Daoy (cell line): ENCODE measurements at places on chromosomes 12 and 14. TPM values are rescaled to one million over a fixed set of nuclear protein-coding genes. Genes with fewer than 3 reads are reported as not detected.

DNA sequence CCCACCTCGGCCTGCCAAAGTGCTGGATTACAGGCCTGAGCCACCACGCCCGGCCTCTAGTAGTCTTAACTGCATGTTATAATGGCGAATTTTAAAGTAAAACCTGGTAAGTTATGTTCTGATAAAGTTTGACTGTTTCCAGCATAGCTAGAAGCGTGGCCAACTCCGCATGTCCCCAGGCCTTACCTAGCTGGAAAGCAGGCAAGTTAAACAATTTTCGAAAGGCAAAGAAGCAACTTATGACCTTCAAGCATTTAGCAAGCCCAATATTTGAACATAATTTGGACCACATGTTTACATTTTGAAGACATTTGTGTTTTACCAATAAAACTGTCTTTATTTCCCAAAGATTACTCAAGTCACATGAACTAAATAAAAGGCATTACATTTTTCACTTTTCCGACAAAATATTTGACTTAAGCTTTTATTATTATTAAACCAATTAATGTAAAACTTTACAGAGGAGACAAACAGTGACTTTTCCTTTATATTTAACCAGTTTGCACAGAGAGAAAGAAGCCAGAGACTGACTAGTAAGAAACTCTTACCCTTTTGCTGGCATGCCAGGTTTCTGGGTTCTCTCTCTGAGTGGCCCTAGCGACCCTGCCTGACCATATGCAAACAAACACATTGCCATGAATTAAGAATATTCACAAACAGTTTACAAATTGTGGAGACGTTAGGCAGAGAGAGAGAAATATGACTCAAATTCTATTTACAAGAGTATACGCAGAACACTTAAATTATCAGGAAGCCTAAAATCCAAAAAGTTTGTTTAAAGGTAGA lies 106.3 kb downstream of the RIN3 start:
- no peak for DNase-seq

- peak; percentile 45 for DNase-seq
Measured at GRCh38 chr12:101414533-101415119, 7.1 kb upstream of the ARL1 start.

- no peak for DNase-seq
Measured at GRCh38 chr12:48991247-48992050, 7.7 kb downstream of the DDN start.

DNA sequence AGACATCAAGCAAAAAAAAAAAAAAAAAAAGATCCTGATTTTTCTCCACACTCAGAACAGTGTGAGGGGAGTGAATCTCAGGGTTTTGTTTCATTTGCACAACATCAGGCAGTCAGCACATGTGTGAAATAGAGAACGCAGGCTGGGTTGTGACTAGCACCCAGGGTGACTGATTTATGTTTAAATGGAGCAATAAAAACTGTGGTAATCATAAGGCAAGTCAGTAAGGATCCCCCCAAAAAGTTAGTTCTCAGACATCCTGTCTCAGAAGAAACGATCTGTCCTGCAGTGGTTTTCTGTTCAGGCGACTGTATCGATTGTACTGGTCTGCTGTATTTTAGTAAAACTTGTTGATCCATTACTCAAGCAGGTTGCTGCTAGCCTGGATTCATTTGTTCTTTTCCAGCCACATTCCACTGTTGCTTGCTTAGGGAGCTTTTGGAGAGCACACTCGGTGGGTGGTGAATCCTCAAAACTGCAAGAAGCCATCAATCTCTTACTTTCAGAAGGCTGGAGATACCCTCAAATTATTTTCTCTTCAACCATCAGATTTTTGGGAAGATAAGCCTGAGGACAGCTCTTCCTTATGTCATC lies 107.1 kb downstream of the DACT1 start:
- no peak for DNase-seq

DNA sequence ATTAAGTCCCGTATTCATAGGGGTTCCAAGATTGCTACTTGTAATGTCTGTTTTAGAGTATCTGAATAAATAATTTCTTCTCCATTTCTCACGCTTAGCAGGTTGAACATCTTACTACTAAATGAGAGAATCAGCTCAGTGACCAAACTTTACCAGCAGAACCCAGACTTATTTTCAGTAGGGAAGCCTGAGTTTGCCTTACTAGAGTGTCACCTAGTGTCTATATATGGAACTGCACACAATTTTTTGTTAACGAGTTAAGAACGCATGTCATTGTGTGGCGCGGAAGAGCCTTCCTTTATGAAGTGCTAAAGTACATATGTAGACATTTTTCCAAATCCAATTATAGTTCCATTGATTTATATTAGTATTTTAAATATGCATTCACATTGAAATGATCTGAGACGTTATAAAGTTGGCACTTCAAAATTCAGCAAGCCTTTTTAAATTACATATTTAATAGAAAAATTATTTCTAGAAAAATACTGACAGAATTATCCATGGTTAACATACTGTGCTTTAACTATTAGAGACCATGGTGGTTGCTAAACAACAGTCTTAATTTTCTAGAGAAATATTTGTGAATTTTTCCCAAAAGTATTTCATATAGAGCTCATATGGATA lies 88.3 kb downstream of the RPS29 start:
- peak; percentile 62 for DNase-seq

- DNase-seq = peak; percentile 73
Measured at GRCh38 chr12:130041983-130042812, 120.1 kb upstream of the FZD10 start.

GRCh38 chr14:58460772-58461171 lies 33.3 kb downstream of the KIAA0586 start:
- no peak for DNase-seq

DNA sequence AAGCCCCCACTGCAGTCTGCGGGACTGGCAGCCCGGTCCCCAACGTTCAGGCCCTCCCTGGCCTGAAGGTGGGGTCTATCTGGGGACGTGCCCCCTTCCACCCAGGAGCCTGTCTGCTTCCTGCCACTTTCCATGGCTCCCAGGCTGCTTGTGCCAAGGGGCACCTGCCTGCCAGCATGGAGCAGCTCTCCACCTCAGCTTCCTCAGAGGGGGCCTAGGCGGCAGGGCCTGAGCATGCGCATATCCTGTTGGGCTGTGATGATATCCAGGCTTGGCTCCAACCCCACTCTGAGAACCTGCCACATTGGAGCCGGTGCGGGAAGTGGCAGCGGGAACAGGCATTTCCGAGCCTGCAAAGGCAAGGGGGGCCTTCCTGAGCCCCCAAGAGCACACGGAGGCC lies 57.4 kb downstream of the FUT8 start:
- no peak for DNase-seq

PTPN11 gene
- total RNA-seq = 107 and 108 TPM in 2 replicates

KLRD1 gene
- total RNA-seq = 0.29 TPM in 1 of 2 replicates, not detected in the other
